ENCODE measurements at places on chromosomes 4 and X.

GRCh38 chr4:80233390-80233789, 33.1 kb upstream of the FGF5 start:
- no peak for DNase-seq

- DNase-seq: no peak
Observed at GRCh38 chrX:115023139-115023538, 5.7 kb upstream of the IL13RA2 start.

- DNase-seq: no peak
Observed at GRCh38 chrX:19774905-19775304, 112.5 kb downstream of the SH3KBP1 start.

GRCh38 chrX:46865281-46865680, 28.4 kb downstream of the RP2 start:
- DNase-seq: no peak

- no peak for DNase-seq
Observed at GRCh38 chrX:2321411-2321810, 179.4 kb downstream of the DHRSX start.

GRCh38 chr4:124727331-124727890, 14.9 kb upstream of the ANKRD50 start:
- no peak for DNase-seq

GRCh38 chrX:110287605-110288004, 30.3 kb downstream of the AMMECR1 start:
- no peak for DNase-seq

- no peak for DNase-seq
Observed at GRCh38 chr4:20354120-20354519, 102.4 kb downstream of the SLIT2 start.

- DNase-seq: no peak
Observed at GRCh38 chr4:183945741-183946140, 40.6 kb downstream of the STOX2 start.

DNA sequence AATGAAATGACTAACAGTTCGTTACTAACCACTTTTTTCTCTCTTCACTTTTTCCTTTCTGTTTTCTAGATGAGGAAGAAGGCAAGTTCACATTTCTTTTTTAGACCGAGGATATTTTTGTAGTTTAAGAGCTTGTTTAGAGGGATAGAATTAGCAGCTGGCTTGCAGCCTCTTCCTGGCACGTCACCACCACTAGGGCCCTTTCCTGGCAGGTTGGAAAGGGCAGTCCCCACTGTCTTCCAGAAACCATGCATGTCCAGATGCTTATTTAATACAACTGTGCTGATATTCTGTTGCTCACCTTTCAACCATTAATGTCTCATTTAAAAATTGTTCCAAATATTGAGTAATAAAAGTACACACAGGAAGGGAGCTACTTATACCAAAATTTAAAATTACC, 209.5 kb upstream of the PACRGL start:
- DNase-seq: peak; percentile 20

DNA sequence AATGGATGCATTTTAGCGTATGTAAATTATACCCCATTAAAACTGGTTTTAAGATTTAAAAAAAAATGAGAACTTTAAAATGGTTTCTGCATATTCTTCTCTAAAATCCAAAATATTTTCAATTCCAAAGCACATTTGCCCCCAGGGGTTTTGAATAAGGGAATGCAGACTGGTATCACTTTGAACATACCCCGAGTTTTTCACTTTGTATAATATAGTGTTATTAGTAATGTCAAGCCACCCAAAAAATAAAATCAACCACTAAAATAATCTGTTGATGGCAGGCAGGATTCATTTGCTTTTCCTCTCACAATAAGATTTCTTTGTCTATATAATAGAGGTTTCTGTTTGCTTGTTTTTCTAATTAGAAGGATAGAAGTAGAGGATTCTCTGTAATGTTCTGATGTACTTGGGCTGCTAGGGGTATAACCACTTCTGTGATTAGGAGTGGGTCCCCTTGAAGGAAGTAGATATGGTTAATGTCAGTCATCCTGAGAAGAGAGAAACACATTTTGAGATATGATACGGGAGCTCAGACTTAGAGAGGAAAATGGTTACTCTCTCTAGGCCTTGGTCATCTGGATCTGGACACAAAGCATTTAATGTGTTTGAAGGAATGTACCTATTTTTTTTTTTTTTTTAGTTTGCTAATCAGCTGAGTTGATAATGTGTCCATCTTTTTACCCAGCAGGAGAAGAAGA, 9.3 kb upstream of the LIN54 start:
- DNase-seq: no peak

GRCh38 chr4:177281351-177281909, 28.2 kb upstream of the NEIL3 start:
- no peak for DNase-seq

GRCh38 chr4:73589887-73590801, 30.1 kb downstream of the RASSF6 start:
- no peak for DNase-seq

DNA sequence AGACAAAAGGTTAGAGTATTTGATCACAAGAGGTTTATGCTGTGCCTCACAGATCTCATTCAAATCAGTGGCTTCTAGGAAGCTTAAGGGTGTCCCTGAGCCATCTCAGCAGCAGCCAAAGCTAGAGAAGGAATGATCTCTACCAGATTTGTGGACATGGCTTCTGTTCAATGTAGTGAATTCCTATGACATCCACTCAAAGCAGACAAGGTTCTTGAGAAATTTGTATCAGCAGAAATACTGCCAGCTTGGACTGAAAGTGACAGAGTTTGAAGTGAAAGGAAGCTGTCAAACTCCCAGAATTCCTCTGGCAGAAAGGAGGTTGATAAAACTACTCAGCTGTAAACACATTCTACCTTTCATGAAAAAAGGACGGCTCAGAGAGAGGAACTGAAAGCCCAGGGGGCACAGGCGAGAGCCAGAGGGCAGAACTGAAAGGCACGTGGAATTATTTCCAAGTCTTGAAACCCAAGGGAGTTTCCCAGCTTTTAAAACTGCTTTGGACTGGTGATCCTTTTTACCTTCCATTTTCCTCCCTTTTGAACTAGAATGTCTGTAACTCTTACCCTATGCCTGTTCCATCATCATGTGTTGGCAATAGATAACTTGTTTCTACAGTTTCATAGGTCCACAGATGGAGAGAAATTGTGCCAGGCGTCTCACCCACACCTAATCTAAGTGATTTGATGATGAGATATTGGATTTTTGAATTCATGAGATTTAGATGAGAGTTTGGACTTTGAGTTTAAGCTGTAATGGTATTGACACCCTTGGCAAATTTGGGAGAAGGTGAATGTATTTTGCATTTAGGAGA, 14.5 kb upstream of the MED14 start:
- DNase-seq: no peak

GRCh38 chrX:17007134-17007768, 60.8 kb downstream of the REPS2 start:
- DNase-seq: no peak

- no peak for DNase-seq
Observed at GRCh38 chr4:65943076-65943475, 272.8 kb upstream of the EPHA5 start.

GRCh38 chr4:138685316-138685715, 330.3 kb upstream of the NOCT start:
- DNase-seq: no peak

DNA sequence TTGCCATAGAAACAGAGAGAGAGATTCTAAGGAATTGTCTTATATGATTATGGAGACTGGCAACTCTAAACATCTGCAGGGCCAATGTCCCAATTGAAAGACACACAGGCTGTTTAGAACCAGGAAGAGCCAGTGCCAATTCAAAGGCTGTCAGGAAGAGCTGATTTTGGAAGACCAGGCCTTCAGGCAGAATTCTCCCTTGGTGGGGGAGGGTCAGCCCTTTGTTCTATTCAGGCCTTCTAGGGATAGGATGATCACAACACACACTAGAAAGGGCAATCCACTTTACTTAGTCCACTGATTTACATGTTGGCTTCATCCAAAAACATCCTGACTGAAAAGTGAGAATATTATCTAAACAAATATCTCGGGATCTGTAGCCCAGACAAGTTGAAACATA, 15.2 kb downstream of the C4orf46 start:
- no peak for DNase-seq

DNA sequence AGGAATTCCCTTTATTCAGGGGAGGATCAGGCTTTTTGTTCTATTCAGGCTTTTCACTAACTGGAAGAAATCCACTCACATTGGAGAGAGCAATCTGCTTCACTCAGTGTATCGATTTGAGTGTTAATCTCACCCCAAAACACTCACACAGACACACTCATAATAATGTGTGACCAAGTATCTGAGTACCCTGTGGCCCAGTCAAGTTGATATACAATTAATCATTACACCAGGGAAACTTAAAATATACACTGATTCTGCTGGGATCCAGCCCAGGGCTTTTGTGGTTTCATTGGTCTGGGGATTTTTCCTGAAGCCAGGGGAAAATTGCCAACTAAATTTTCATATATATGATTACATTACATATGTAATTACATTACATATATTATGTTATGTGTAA, 44.0 kb upstream of the GATB start:
- DNase-seq: no peak

DNA sequence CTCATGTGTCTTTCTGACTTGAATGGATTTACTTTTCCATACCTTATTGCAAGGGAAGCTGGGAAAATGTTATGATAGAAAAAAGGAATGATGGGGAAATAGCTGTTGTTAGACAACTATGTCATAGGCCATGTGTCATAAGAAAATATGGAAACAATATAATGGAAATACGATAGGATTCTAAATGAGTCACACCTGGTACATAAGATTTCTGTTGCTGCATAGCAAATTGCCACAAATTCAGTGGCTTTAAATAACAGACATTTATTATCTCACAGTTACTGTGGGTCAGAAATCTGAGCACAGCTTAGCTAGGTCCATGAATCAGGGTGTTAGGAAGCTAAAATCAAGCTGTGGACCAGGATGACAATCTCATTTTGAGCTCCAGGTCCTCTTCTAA, 44.6 kb upstream of the ANKRD50 start:
- no peak for DNase-seq

DNA sequence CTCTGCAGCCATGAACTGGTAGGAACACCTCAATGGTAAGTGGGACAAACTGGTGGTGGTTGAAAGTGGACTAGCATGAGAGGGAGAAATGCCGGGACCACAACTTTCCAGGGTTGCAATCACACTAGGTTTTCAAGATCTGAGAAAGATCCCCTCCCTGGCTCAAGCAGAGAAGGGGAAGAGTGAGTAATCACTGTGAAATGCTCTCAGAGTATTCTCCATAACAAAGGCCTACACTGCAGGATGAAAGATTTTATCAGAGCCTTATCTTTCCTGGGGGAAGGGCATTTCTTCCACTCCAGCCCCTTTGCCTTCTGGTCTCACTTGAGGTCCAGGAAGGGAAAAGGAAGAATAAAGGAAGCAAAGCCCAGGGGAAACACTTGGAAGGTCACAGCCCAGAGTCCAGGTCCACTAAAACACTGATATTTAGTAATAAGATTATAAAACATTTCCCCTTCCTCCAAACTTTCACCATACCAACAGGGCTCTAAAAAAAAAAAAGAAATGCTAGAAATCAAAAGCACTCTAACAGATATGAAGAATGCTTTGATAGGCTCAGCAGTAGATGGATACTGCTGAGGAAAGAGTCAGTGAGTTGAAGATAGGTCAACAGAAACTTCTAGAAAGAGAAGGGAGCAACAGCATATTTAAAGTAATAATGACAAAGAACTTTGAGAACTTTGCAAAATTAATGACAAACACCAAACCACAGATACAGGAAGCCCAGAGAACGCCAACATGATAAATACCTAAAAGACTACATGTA, 95.9 kb downstream of the WDFY3 start:
- DNase-seq: no peak

DNA sequence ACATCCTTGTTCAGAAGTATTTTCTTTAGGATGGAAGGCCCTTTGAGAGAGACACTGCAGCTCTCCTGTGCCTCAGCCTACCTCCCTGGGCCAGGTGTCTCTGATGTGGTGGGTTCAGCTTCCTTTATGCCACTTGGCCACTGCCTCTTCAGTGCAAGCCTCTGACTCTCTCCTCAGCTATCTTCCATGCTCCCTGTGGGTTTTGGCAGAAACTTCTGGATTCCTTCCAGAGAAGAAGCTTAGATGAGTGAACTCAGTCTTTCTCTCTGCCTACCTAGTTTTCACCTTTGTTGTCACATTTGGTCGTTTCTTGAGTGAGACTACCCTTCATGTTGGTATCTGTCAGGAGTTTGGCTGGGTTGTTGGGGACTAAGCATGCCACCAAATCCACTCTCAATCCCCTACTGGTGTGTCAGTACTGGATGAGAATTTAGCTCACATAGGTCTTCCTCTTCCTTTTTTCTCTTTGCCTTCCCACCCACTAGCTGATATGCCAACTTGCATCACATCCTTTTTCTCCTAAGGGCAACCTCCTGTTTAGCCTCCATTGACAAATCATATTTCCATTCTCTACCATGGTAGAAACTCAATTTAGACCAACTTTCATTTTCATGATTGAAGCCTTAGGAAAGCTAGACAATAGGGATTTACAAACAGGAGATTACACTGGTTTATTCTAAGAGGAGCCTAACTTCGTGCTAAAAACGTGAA, 32.0 kb downstream of the IL15 start:
- DNase-seq: no peak

GRCh38 chr4:182185491-182185890, 57.7 kb upstream of the TENM3 start:
- no peak for DNase-seq

DNA sequence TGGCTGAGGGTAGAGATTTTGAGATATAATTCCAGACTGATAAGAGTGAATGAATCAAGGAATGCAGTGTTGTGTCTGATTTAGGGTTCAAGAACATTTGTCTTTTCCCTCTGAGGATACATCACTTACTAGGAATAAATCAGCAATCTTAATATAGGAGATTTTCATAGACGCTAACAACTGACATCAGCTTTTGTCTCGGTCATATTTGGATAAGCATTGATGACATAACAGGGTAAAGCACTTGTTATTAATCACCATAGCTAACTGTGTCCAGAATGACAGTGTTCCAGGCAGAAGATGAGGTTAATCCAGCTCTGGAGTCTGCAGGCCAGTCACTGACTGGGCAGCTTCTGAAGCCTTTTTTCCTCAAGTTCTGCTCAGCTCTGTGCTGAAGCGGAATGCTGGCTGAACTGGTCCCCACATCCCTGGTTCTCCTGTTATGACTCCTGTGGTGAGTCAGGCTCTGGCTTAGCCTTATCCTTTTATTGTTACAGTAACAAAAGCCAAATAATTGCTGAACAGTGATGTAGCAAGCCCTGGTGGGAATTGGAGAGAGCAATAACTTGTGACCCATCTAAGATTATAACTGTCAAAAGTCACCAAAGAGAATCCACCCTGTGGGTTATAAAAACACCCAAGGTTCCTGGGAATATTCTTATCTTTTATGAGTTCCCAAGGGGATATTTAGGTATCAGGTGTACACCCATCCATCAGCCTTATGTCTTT, 41.8 kb downstream of the FNIP2 start:
- DNase-seq: peak; percentile 61
